ENCODE measurements at places on chromosomes 2 and 18. TPM values are rescaled to one million over a fixed set of nuclear protein-coding genes. Genes with fewer than 3 reads are reported as not detected.

Gene KCNG2
- not detected for total RNA-seq

Gene RGPD5
- 4.2 TPM for total RNA-seq

Gene POU3F3
- not detected for total RNA-seq

Gene LYG1
- 1.5 TPM for total RNA-seq

Gene TMEM127
- 44.6 TPM for total RNA-seq

Gene BMP10
- total RNA-seq: not detected

Gene TCF23
- not detected for total RNA-seq

Gene COLEC11
- total RNA-seq: 0.70 TPM

Gene NPC1
- total RNA-seq: 102 TPM

Gene PMAIP1
- total RNA-seq: 11.7 TPM

Gene DCDC2C
- total RNA-seq: 0.38 TPM

Gene C1GALT1C1L
- 2.0 TPM for total RNA-seq

Gene RPRM
- total RNA-seq: not detected

Gene CHRNG
- not detected for total RNA-seq

Gene MYO7B
- 0.09 TPM for total RNA-seq

Gene EFR3B
- total RNA-seq: 10.1 TPM

Gene LBX2
- total RNA-seq: 3.0 TPM

Gene SCYGR4
- not detected for total RNA-seq

Gene ACMSD
- total RNA-seq: not detected

Gene ASXL3
- not detected for total RNA-seq

Gene C2orf72
- total RNA-seq: 5.6 TPM

Gene LINC00305
- total RNA-seq: not detected

Gene ASB18
- not detected for total RNA-seq

Gene TLX2
- 0.48 TPM for total RNA-seq

Gene IGFBP5
- total RNA-seq: 0.22 TPM

Gene MFF
- 102 TPM for total RNA-seq

Gene DSC3
- 1.6 TPM for total RNA-seq

Gene CFC1
- not detected for total RNA-seq

Gene RTP5
- not detected for total RNA-seq

Gene FAM110C
- 0.14 TPM for total RNA-seq

Gene SERPINB10
- total RNA-seq: not detected

Gene LRP1B
- not detected for total RNA-seq

Gene LAMA3
- 55.8 TPM for total RNA-seq

Gene GREB1
- 2.6 TPM for total RNA-seq

All from A549 treated with Mapracorat at 1 μM for 4 hours (cell line).